NB4 (cell line): ENCODE measurements at places on chromosomes 1 and 21.
A peak's percentile ranks its signal among the peaks of the same experiment; 100 is the strongest.

DNA sequence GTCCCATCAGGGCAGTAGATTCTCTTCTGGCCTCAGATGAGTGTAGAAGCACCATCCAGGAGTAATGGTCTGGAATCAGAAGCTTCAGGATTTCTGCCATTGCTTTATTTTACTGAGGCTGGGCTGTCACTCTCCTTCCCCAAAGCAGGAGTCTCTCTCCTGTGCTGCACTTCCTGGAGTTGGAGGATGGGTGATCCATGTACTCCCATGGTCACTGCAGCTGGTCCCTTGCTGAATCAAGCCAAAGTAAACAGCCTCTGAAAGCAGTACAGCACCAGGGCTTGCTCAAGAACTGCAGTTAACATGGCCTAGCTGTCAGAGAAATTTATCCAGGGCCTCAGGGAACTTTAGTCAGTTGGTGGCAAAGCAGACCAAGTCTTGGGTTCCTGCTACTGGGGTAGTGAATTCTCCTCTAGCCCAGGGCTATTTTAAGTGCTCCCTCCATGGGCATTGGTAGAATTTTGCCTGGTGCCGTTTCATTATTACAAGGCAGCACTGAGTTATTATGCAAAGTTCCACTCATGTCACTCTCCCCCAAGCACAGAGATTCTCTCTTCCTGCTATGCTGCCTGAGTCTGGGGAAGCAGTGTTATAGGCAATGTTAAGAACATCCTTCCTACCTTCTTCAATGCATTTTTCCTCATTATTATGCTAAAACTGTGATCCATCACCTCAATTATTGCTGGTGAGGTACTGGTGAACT is 29.5 kb downstream of the DRAM2 start:
- no peak for DNase-seq

DNA sequence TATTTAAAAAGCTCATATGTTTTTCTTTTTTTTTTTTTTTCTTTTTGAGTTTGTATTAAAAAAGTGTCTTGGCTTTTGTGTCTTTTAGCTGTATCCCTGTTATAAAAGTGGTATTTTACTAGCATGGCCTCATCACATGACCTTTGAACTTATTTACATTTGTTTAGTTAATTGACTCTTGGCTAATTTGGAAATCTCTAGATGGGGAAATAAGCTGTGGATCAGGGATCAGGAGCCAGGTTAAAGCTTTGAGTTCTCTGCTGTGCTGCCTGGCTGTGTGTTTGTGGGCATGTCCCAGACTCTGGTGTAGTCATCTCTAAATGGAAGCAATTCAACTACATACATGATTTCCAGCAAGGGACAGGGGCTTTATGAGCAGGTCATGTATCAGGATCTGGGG is 56.5 kb downstream of the HHAT start:
- no peak for DNase-seq

DNA sequence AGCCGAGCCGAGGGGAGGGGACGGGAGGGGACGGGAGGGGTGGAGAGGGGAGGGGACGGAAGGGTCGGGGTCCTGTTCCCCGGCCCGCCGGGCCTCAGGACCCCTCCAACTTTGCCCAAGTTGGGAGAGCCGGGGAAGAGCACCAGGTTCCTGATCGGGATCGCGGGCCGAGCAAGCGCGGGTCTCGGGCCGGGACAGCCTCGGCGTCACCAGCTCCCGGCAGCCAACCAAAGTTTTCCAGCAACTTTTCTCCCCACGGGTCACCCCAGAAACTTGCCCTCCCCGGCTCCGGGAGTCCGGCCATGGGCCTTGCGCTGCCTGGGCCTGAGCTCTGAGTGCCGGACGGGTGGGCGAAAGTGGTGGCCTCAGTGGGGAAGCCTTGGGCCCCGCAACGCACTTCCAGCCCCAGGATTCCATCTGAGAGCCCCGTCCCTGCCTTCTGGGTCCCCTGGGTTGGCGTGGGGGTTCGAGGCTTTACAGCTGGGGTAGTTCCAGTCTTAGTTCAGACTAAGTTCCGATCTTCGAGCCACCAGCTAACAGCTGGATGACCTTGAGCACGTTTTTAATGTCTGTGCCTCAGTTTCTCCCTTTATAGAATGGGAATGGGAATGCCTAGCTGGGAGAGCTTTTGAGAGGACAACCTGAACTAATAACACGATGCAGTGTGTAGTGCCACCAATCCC is 458 bp downstream of the ZC3H12A start:
- DNase-seq, result no peak

GRCh38 chr1:109040989-109041620 is 797 bp downstream of the WDR47 start:
- peak; percentile 62 for DNase-seq

GRCh38 chr1:15304708-15305467 is 57.9 kb downstream of the FHAD1 start:
- peak; percentile 69 for DNase-seq

DNA sequence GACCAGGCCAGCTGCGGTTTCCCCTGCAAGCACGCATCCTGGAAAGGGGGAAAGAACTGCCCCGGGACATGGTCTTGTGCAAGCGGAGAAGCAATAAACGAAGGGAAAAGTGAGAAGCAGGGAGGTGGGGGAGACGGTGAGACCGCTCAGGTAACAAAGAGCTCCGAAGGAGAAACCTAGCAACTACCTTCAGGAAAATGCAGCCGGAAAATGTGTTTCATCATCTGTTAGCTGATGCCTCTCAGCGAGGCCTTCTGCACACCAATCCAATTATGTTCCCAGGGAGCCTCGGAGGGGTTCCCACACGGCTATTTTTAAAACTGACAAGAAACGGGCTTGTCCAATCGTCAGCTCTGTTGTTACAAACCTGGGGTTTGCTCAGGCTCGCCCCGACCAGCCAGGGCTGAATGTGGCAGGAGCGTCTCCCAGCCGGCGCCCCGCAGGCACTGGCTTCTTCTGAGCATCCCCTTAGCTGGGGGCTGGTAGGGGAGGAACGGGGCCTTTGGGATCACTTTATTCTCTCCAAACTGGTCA is 3.4 kb downstream of the RIPK4 start:
- DNase-seq, result no peak

DNA sequence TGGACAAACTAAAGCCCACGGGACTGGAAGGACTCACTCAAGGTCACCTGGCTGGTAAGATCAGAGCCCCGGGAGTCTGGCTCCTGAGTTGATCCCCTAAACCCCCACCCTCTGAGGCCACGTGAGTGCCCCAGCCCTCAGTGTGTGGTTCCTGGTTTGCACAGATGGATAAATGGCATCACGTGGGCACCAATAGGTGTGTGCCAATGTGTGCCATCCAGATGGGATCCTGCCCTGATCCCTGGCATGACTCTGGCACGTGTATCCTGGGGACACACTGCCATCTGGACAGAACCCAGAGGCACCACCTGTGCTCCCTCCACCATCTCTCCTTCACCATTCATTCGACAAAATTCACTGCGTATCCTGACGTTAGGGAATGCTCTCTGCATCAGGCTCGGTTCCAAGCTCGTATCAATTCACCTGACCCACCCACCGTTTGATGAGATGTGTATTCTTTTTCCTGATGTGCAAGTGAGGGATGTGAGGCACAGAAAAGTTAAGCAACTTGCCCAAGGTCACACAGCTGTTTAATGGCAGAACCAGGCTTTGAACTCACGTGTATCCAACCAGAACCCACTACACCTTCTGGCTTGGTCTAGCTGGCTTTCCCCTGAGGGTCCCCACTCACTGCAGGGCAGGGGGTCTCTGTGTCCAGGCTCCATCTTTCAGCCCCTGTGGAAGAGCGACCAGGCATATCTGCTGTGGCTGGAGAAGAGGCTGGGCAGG is 49.8 kb upstream of the PAX7 start:
- DNase-seq, result no peak

DNA sequence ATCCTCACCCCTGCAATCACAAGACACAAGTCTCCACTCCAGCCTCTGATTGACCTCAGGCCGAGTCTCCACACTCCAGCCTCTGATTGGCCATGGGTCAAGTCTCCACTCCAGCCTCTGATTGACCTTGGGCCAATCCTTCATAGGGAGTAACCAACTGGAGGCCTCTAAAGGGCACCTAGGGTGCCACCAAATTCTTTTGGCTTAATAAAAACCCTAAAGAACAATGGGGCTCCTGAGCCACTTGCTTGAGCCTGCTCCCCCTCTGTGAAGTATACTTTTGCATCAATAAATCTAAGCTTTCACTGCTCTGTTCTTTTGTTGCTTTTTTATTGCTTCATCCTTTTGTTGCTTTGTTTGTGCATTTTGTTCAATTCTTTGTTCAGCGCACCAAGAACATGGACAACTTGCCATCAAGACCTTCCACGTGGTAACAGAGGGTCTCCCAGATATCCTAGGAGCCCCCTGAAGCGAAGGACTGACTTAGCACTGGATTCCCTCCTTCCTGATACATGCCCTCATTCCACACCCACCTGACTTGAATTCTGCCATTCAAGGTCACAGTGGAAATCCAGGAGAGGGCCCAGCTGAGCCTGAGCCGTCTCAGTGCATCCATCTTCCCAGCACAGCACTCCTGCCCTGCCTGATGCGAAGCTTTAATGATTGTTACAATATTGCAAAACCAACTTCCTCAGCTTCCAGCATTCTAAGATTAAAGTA is 152.9 kb downstream of the NPHP4 start:
- DNase-seq, result no peak

GRCh38 chr1:16386454-16387113 is 19.5 kb downstream of the SZRD1 start:
- no peak for DNase-seq

DNA sequence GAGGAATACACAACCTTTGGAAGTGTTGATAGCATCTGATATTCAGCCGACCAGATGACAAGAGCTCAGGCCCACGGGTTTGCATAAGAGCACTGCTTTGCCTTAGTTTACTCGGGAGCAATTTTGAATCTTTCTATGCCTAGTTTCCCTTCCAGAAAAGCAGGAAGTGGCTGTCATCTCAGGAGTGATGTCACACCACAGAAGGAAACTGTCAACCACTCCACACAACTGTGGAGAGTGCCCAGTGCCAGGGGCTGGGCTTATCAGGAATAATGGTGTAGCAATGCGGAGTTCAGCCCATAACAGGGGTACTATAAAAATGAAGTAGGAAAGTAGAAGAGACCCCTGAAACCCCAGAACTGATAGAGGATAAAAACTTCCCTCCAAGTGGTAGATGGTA is 28.4 kb downstream of the NTPCR start:
- no peak for DNase-seq
